Nephron progenitor cell (in vitro differentiated cells): ENCODE measurements at places on chromosomes 5 and 9.

GRCh38 chr5:133783481-133783880 is 171.1 kb upstream of the FSTL4 start:
- H3K27ac ChIP-seq: no peak overlapping the region
- peaks cover 15% of the 10 kb centered on the region for H3K27me3 ChIP-seq
- H3K36me3 ChIP-seq: no peaks in the 10 kb centered on the region

DNA sequence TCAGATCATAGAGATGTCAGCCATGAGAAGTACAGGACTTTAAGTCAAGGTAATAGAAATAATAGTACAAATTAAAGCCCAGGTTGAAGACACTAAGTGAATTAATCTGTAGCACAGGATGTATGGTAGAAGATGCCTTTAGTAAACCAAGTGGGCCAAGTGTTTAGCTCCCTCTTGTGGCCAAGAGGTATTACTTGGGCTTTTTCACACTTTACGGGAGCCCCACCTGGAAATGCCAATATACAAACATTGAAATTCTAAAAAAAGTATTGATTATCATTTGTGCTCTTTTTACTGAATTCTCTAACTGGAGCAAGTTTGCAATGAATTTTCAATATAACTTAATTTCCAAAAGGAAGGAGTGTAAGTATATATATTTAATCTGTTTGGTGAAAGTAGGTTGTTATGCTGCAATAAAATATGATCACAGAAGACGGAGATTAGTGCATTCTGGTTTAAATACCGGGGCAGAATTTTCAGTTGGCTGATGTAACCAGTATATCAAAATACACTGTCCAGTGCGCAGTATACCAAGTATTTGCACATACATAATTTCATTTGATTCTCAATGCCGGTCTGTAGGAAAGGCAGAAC is 84.7 kb downstream of the PARP8 start:
- no peaks in the 10 kb centered on the region for H3K4me1 ChIP-seq
- peaks cover 27% of the 10 kb centered on the region for H3K36me3 ChIP-seq
- H3K27ac ChIP-seq: no peak overlapping the region
- H3K4me3 ChIP-seq: no peak overlapping the region
- peak; percentile 17 for DNase-seq
- no peaks in the 10 kb centered on the region for H3K27me3 ChIP-seq

- no peak for DNase-seq
- H3K27ac ChIP-seq: no peak overlapping the region
- H3K4me3 ChIP-seq: no peak overlapping the region
- H3K4me1 ChIP-seq: peaks cover 11% of the 10 kb centered on the region
These were observed 25.2 kb upstream of the TNIP1 start for GRCh38 chr5:151106043-151106442.

- no peak overlapping the region for H3K4me3 ChIP-seq
- no peak for DNase-seq
- peaks cover 3% of the 10 kb centered on the region for H3K4me1 ChIP-seq
- no peaks in the 10 kb centered on the region for H3K27me3 ChIP-seq
- H3K27ac ChIP-seq: no peak overlapping the region
These were observed 183.5 kb downstream of the GAS1 start for GRCh38 chr9:86763791-86764190.

DNA sequence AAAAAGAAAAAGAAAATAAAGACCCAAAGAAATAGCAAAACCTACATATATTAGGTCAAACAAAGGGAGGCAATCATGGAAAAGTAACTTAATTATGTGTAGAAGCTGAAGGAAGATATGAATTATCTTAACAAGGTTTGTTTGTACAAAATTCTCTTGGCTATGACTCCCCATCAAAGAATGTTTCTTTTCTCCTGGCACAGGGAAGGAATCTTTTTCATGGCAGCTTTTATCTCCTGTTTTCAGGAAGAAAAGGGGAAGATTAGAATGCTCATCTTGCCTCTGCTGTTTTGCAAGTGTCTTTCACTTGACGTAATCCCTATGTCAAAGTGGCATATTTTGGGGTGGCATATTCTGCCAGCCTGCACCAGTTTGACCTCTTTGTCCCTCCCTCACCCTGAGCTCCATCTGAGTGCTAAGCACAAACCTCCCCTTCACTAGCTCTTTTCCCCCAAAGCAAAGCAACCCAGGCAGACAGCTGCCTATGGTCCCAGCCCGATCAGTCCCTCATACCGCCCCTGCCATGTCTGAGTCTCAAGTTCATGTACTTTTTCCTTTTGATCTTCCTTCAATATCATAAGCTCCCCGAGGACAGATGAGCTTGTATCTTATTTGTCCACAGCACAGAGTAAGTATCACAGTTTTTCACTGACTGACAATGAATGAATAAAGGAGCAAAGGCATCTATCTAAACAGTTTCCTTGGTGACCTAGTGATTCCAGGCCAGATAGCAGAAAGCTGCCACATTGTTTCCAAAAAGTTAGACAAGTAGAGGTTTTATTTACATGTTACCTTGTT is 242.8 kb upstream of the ANKRD55 start:
- H3K4me3 ChIP-seq: no peak overlapping the region
- H3K36me3 ChIP-seq: no peaks in the 10 kb centered on the region
- H3K27me3 ChIP-seq: peaks cover 3% of the 10 kb centered on the region
- peak overlapping the region; percentile 25 for H3K27ac ChIP-seq
